Bronchial epithelial cell (primary cell): ENCODE measurements at places on chromosomes 11 and 22. TPM values are rescaled to one million over a fixed set of nuclear protein-coding genes. Genes with fewer than 3 reads are reported as not detected.

The PNPLA5 gene
- not detected in 2 replicates for total RNA-seq

The TMEM45B gene
- total RNA-seq, result 162 and 317 TPM in 2 replicates

The LRRC4C gene
- not detected in 2 replicates for total RNA-seq

The PAMR1 gene
- total RNA-seq, result 3.1 and 5.3 TPM in 2 replicates

The TRIM29 gene
- 146 and 441 TPM in 2 replicates for total RNA-seq

The IGSF22 gene
- under 0.01 and 1.4 TPM in 2 replicates for total RNA-seq

The MRGPRF gene
- 0.53 TPM in 1 of 2 replicates, not detected in the other for total RNA-seq

The KDM4D gene
- total RNA-seq, result 0.53 and 0.90 TPM in 2 replicates
